ENCODE measurements at places on chromosomes 1 and 21.

DNA sequence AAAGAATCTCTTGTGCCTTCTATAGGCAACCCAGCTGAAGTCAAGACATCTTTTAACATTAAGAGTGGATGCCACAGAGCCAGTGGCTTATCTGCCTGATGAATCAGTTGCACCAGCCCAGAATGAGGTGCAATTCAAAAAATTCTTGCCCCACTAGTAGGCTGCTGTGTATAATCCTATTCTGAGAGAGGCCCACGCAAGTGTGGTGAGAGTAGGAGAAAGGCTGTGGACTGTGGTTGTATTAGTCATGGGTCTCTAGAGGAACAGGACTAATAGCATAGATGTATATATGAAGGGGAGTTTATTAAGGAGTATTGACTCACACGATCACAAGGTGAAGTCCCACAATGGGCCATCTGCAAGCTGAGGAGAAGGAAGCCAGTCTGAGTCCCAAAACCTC, 216.4 kb downstream of the LTN1 start:
- peak; percentile 79 for DNase-seq

DNA sequence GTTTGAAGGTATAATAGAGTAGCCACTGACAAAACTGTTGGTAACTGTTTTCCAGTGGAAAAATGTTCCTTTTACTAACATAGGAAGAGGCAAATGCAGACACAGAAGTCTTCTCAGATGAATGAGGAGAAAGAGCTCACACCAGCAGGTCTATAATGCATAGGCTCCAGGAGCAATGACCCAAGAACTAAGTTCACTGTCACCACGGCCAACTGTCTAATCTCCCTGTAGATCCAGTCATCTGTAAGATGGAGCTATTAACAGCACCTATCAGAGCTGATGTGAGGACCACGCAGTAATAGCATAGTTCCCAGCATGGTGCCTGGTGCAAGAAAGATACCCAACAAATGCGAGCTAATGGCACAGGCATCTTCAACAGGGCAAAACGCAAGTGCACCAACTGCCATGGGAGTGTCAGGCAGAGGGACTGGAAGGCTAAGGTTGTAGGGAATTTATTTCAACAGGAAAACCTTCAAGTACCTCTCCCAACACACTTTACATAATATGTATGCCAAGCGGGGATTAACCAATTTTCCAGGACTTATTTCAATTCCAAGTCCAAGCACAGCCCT, 12.9 kb downstream of the GNB1 start:
- DNase-seq: no peak

DNA sequence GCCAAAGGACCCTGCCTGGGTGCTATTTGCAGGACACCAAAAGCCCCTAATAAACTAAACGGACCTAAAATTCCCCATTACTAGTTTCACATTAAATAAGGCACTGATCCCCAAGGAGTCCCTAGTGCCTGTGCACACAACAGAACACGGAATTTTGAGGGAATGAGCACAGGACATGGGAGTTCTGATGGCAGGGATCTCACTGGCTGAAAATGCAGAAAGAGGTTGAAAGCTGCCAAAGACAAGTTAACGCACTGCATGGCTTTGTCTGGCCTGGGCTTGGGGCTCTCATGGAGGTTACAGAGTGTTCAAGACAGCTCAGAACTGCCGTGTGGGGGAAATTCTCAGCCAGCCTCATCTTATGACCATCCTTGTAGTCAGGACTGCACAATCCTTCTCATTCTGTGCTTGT, 15.6 kb upstream of the ATP1B1 start:
- no peak for DNase-seq

DNA sequence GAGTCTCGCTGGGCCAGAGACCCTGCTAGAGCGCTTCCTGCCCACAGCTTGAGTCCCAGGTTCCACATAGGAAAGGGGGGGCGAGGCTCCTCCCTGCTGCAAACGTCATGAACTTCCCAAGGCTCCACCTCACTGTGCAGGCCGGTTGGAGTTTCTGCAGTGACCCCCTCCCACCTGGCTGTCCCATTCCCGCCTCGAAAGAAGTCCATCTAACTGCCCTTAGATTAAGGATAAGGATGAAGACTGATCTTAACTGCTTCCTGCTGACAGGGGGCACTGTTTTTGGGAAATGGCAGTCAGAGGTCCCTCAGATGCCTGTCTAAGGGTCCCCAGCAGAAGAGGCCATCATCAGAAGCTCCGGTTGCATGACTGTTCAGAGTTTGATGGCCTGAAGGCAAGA, 62.7 kb downstream of the STUM start:
- DNase-seq: no peak

GRCh38 chr21:31107871-31108270, 69.6 kb upstream of the KRTAP19-8 start:
- no peak for DNase-seq

GRCh38 chr1:65825741-65826140, 33.0 kb downstream of the PDE4B start:
- peak; percentile 23 for DNase-seq

GRCh38 chr1:201136355-201137023, 9.5 kb upstream of the ASCL5 start:
- DNase-seq: no peak

DNA sequence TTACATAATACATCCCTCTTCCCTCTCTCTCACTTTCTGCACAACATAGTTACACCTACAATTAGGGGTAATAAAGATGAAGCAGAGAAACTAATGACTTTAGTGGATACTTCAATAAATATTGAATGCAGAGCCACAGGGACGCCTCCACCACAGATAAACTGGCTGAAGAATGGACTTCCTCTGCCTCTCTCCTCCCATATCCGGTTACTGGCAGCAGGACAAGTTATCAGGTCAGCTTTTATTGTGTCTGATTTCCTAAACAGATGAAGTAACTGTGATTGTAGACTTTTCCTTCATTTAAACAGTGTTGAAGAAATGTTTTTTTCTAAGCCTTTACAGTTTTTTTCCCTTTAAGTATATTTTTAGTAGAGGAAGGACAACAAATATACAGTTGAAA, 281.6 kb downstream of the TPR start:
- no peak for DNase-seq

DNA sequence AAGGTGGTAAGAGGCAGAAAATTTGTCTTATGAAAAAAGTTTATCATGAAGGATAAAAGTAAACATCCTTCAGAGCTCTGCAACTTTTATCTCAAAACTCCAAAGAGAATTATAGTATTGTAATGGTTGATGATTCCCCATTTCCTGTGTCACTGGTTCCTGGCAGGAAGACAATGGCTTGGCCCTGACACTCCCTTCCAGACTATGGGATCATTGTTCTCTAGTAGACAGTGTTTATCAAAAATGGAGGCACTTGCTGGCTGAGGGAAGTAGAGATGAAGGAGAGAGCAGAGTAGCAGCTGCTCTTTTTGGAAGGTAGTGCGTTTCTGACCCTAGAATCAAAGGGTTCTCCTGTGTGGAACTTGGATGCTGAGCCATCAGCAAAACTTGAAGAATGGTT, 145.9 kb upstream of the ATP1B1 start:
- DNase-seq: no peak

- no peak for DNase-seq
Observed at GRCh38 chr1:231278100-231278790, 37.2 kb downstream of the GNPAT start.

DNA sequence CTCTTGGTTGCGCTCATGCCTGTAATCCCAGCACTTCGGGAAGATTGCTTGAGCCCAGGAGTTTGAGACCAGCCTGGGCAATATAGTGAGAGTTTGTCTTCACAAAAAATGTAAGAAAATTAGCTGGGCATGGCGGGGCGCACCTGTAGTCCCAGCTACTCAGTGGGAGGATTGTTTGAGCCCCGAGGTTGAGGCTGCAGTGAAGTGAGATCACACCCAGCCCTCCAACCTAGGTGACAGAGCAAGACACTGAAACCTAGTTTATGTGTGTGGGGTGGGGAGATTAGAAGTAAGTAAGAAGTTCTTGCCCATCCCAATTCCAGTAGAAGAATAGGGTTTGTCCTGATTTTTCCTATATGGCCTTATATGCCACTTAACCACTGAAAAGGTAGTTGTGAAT, 2.0 kb downstream of the RPL5 start:
- DNase-seq: no peak

- no peak for DNase-seq
Observed at GRCh38 chr1:55534565-55535121, 319.5 kb upstream of the USP24 start.

DNA sequence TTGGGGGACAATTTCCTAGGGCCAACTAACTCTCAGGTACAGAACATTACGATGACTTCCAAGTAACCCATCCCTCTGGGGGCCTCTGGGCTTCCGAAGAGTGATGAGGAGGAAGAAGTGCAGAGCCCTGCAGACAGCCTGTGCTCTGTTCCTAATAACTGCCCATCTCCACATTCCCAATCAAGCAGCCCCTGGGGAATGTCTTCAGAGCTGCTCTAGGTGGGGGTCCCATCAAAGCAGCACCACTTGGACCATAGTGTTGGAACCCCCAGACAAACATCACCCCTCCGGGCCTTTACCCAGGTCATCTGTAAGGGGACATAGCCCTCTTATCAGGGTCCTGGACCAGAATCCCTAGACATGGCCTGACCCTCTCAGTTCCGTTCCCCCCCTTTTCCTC, 357.3 kb downstream of the NPHP4 start:
- no peak for DNase-seq

DNA sequence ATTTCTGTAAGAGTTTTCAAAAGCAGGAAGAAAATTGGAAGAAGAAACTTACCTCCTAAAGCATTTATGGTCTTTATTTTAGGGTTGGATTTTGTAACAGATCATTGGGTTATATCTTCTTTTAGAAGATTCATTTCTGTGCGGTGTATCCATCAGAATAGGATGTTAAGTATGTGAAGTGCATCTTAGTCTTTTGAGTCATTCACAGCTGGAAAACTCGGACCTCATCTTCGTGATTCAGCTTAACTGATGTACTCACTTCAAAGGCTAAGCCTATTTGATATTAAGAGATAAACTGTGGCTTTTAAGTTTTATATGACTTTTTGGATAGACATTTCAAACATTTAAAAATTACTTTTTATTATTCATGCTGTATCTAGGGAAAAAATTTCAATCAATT, 56.3 kb downstream of the GIPC2 start:
- peak; percentile 93 for DNase-seq
